ENCODE measurements at places on chromosomes 1 and 21. TPM values are rescaled to one million over a fixed set of nuclear protein-coding genes. Genes with fewer than 3 reads are reported as not detected.

DNA sequence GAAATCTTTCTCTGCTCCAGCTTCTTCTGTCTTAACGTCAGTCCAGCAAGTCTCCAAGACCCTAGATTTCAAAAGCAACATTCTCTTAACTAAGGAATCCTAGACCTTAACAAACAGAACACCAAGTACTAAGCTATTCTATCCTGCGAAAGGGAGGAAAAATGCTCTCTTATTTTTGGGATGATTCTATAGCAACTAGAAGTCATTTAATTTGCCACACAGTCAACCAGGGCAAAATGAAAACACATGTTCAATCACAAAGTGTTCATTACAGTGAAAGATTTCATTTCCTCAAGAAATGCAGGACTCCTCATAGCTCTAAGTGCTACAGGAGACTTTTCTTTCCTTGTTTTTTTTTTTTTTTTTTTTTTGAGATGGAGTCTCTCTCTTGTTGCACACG is 36.2 kb upstream of the DOCK7 start:
- DNase-seq = no peak

CFHR2 gene
- not detected for total RNA-seq

MSH4 gene
- total RNA-seq = 0.35 TPM

DNA sequence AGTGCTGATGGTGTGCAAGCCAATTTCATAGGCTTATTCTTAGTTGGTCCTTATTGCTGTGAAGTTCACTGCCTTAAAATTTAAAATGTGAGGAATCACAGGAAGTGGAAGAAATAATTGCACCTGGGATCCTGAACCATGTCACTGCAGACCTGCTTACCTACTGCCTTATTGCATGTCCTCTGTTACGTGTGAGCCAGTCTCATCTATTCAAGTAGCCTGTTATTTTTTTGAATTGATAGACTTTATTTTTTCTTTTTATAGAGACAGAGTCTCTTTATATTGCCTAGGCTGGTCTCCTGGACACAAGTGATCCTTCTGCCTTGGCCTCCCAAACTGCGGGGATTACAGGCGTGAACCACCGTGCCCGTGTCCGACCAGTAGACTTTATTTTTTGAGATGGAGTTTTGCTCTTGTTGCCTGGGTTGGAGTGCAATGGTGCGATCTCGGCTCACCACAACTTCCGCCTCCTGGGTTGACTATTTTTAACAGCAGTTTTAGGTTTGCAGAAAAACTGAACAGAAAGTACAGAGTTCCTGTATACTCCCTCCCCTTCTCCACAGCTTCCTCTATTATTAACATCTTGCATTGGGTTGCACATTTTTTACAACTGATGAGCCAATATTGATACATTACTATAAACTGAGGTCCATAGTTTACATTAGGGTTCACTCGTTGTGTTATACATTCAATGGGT is 14.0 kb upstream of the DISC1 start:
- DNase-seq = peak; percentile 63

GRCh38 chr1:89355056-89355455 is 8.8 kb upstream of the GBP6 start:
- DNase-seq = no peak

ARMH1 gene
- total RNA-seq = 0.83 TPM

DNA sequence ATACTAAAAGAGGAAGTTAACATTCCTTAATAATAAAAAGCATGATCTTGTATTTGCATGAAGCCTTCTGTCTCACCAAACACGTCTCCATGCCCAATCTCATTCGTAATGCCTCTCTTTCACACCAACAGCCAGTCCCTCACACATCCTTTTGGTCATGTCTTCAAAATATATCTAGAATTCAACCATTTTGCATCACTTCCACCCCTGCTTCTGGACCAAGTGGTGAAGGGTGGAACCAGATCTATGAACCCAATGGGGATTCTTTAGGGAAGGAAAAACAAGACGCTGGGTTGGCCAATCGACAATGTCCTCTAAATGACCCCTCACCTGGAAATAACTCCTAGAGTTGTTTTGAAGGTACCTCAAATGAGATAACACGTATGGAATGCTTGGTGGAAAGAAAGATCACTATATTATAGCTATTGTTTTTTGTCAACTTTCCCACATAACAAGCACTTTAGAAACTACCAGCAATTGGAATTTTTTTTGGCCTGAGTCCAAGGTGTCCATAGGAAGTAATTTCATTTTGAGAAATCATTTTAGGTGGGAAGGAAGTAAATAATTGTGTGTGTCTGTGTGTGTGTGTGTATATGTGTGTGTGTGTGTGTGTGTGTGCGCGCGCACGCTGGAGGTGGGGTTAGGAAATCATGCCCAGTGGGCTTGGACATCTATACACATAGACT is at the start of gene KCNA10:
Gene KCNA10 (minus strand): TSS at position 51 of the 686 bp plus-strand sequence. CDS start 388 bp downstream, outside the sequence.
- no peak for DNase-seq

- DNase-seq = no peak
Measured at GRCh38 chr1:67626090-67626860, 58.7 kb upstream of the GADD45A start.

MCOLN2 gene
- 0.27 TPM for total RNA-seq

- no peak for DNase-seq
Measured at GRCh38 chr1:185268352-185268751, 48.7 kb downstream of the IVNS1ABP start.

GRCh38 chr1:39139723-39140360 is 64.7 kb upstream of the MACF1 start:
- no peak for DNase-seq

DNA sequence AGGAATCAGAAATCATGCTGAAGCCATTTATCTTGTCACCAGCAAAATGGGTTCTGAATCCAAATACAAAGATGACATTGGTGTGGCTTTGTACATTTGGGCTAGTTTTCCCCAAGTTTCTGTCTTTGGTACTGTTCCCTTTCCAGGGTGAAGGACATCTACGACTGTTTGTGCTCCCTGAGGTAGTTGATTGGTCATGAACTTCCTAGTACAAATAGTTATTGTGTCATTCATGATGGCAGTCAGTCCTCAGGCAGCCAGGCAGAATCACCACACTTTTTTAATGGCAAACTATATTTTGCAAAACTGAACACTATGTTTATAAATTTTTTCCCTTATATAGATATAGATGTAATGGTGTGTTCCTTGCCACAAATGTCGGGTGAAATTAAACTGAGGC is 46.0 kb downstream of the CEP350 start:
- no peak for DNase-seq

CYP4Z1 gene
- 0.86 TPM for total RNA-seq

DNA sequence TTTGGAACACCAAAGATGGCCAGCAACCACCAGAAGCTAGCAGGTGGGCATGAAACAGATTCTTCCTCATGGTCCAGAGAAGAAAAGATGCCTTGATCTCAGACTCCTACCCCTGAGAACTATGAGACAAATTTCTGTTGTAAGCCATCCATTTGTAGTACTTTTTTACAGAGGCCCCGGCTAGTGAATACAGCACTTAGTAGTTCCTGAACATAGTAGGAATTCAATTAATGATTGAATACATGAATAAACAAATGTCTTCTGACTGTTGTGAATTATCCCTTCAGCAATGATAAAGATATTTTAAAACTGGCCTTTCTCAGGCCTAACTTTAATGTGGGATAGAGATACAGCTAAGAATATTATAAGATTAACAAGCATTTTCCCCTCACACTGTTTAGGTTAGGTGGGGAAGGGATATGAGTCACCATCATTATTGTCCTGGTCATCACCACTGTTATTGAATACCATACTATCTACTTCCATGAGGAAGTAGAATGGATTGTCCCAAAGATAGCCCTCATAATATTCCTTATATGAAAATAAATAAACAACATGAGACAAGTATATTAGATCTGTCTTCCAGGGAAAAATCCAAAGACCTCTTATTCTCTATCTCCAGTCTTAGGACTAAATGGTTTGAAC is 51.4 kb downstream of the ADCY10 start:
- no peak for DNase-seq

DNA sequence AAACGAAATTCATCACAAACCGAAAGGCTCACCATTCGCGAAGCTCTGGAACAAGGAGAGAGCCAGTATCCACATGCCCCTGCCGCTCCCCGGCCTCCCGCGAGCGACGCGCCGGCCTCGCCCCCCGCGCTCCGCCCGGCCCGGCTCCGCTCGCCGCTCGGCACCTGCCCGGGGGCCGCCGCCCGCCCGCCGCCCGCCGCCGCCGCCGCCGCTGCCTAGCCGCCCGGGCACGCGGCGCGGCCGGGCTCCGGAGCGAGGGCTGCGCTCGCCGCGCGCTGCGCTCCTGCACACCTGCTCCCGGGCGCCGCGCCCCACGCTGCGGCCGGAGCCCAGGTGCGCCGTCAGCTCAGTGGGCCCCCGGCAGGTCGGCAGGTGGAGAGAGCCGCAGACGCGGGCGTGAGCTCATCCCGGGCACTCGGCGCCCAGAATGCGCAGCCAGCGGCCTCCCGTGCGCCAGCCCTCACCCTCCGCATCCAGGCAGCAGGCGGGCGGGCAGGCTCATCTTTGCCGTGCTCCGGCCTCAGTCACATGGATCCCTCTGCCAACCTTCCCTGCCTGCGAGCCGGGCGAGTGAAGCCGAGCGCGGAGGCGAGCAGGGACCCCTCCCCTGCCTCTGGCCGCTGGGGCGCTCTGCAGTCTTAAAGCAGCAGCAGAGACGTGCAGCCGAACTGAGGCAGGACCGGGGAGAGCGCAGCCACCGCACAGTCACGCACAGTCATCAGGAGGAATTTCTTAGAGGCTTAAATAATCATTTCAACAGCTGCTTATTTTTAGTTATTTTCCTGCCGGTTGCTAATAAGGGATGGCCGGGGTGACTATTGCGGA is at the start of gene DSCAM:
Gene DSCAM (minus strand): TSS at position 572 of the 825 bp plus-strand sequence. CDS start 497 bp downstream, at position 75.
- no peak for DNase-seq

- no peak for DNase-seq
Measured at GRCh38 chr1:167541003-167541402, 12.6 kb downstream of the CREG1 start.

Data from Right ventricle myocardium superior (tissue), 1 donor.